ENCODE measurements at places on chromosomes 6 and 20. TPM values are rescaled to one million over a fixed set of nuclear protein-coding genes. Genes with fewer than 3 reads are reported as not detected.
A peak's percentile ranks its signal among the peaks of the same experiment; 100 is the strongest.

Gene DLK2
- 1.1 TPM for total RNA-seq

GRCh38 chr6:169803271-169803811, 51.9 kb downstream of the ERMARD start:
- no peak for DNase-seq
- no peak overlapping the region for H3K4me3 ChIP-seq
- H3K27ac ChIP-seq: no peak overlapping the region
- H3K36me3 ChIP-seq: no peaks in the 10 kb centered on the region
- H3K4me1 ChIP-seq: peaks cover 13% of the 10 kb centered on the region

Gene CTAGE9
- total RNA-seq: not detected

Gene TGM3
- not detected for total RNA-seq

DNA sequence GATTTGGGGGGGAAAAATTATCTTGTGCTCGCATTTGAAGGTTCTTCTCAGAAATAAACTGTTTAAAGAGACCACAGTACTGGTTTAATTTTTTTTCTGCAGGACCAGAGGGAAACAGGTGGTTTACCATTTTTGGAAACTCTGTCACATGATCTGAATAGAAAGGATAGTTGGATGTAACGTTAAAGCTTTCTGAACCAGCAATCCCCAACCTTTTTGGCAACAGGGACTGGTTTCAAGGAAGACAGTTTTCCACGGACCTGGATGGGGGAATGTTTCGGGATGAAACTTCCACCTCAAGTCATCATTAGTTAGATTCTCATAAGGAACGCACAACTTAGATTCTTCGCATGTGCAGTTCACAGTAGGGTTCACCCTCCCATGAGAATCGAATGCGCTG, 50.4 kb downstream of the MCM8 start:
- no peaks in the 10 kb centered on the region for H3K36me3 ChIP-seq
- H3K27me3 ChIP-seq: no peaks in the 10 kb centered on the region
- H3K27ac ChIP-seq: no peak overlapping the region

Gene PRPH2
- 0.32 TPM for total RNA-seq

Gene SLC32A1
- total RNA-seq: not detected

Gene CEP85L
- 10.5 TPM for total RNA-seq

DNA sequence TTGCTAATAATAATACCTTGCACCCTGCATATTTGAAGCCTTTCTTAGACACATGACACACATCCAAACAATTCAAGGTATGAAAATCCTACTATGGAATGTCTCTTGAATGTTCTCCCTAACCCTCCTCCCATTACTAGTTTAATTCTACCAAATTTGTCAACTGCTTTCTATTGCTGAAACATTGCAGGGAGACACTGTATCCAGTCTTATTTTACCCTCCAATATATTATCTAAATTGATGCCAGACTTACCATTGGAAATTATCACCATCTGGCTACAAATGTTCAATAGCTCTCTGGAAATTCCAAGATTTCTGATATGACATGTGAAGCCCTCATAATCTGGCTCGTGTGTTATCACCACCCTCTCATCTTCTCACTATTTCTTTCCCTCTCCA, 1027.3 kb upstream of the CITED2 start:
- no peak overlapping the region for H3K27ac ChIP-seq
- no peaks in the 10 kb centered on the region for H3K4me1 ChIP-seq
- DNase-seq: no peak
- H3K27me3 ChIP-seq: no peaks in the 10 kb centered on the region
- H3K4me3 ChIP-seq: no peak overlapping the region
- H3K36me3 ChIP-seq: no peaks in the 10 kb centered on the region

Gene LGSN
- not detected for total RNA-seq

DNA sequence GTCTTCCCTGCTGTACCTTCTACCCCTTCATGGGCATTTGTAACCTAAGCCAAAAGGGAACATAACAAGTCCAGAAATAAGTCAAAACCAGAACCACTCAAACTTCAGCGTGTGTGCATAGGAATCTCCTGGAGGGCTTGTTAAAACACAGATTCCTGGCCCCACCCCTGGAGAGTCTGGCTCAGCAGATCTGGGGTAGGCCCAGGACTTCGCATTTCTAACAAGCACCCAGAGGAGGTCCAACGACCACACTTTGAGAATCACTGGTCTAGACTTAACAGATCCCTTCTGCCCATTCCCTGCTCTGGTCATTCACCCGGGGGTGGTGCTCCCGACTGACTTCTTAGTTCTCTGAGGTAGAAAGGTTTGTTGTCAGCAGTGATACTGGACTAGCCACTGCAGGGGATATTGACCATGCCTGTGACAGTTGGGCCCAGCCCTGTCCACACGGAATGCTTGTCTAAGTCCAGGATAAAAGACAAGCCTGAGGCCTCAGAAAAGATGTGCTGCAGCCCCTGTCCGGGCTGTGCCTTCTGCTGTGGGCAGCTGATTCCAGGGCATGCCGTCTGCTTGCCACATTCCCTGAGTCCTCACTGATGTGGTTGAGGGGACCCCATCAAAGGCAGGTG, 68.6 kb downstream of the SYNJ2 start:
- H3K4me3 ChIP-seq: no peak overlapping the region
- no peak overlapping the region for H3K27ac ChIP-seq
- H3K36me3 ChIP-seq: no peaks in the 10 kb centered on the region
- no peak for DNase-seq
- no peaks in the 10 kb centered on the region for H3K27me3 ChIP-seq

Gene CRIP3
- not detected for total RNA-seq

Gene SLC22A1
- total RNA-seq: 0.40 TPM

- no peak overlapping the region for H3K27ac ChIP-seq
- H3K4me1 ChIP-seq: peaks cover 22% of the 10 kb centered on the region
- no peaks in the 10 kb centered on the region for H3K27me3 ChIP-seq
- DNase-seq: no peak
These were observed 14.5 kb upstream of the COL12A1 start for GRCh38 chr6:75220357-75220756.

GRCh38 chr6:26268659-26269402, 96.2 kb upstream of the BTN3A2 start:
- peaks cover 28% of the 10 kb centered on the region for H3K4me1 ChIP-seq
- peak; percentile 32 for DNase-seq
- no peak overlapping the region for H3K4me3 ChIP-seq
- no peaks in the 10 kb centered on the region for H3K36me3 ChIP-seq
- no peaks in the 10 kb centered on the region for H3K27me3 ChIP-seq

DNA sequence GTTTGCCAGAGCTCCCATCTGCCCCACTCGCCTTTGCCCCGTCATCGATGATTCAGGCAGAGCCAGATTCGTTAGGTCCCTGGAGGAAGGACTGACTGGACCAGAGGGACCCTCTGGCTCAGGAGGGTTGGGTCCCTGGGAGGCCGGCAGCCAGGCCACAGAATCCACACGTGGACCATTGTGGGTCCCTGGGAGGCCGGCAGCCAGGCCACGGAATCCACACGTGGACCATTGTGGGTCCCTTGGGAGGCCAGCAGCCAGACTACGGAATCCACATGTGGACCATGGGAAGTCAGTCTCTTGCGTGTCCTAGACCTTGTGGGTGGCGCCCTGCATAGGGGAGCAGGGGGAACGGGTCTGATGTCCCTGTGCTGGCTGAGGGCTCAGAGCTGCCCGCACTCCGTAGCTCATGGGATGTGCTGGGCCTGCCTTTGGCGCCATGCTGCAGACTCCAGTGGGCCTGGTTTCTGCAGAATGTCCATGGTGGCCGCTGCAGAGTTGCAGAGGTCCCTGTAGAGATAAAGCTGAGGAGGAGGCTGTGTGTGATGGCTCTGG, 23.5 kb downstream of the UCKL1 start:
- no peaks in the 10 kb centered on the region for H3K27me3 ChIP-seq
- DNase-seq: no peak
- no peaks in the 10 kb centered on the region for H3K4me1 ChIP-seq
- H3K36me3 ChIP-seq: peaks cover 26% of the 10 kb centered on the region
